ENCODE measurements at places on chromosomes 1 and 21.

- no peak for DNase-seq
Observed at GRCh38 chr1:17553975-17554700, 14.6 kb downstream of the ARHGEF10L start.

- no peak for DNase-seq
Observed at GRCh38 chr1:151661751-151662150, 49.9 kb downstream of the SNX27 start.

GRCh38 chr1:54409156-54410142, 3.3 kb upstream of the SSBP3 start:
- no peak for DNase-seq

- no peak for DNase-seq
Observed at GRCh38 chr1:44044071-44044801, 13.0 kb upstream of the SLC6A9 start.

- DNase-seq = no peak
Observed at GRCh38 chr1:17636612-17637011, 97.1 kb downstream of the ARHGEF10L start.

- no peak for DNase-seq
Observed at GRCh38 chr1:186812570-186812969, 16.2 kb upstream of the PLA2G4A start.

DNA sequence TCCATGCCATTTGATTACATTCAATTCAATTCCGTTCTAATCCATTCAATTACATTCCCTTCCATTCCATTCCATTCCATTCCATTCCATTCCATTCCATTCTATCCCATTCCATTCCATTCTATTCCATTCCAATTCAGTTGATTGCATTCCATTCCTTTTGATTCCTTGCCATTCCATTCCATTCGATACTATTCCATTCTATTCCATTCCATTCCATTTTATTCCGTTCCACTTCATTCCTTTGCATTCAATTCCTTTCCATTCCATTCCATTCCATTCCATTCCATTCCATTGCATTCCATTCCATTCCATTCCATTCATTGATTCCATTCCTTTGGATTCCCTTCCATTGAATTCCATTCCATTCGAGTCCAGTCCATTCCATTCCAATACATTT, 2574.0 kb upstream of the TPTE start:
- DNase-seq = no peak

- no peak for DNase-seq
Observed at GRCh38 chr1:54627196-54627595, 3.9 kb upstream of the FAM151A start.

DNA sequence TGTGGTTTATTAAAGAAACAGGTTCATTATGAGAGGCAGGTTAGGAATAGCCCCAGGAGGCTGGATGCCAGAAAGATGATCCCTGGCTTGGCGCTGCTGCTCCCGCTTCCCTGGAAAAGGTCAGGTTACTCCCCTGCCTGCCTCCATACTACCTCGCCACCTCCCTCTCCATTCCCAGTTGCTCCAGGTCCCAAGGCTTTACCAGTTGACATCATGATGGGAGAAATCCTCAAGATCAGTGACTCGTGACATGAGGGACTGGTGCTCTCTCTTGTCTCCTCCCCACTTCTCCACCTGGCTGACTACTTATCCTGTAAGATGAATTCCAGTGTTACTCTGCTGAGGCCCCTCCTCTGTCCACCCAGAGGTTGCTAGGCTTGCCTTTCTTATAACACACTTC, 19.7 kb downstream of the VASH2 start:
- no peak for DNase-seq

DNA sequence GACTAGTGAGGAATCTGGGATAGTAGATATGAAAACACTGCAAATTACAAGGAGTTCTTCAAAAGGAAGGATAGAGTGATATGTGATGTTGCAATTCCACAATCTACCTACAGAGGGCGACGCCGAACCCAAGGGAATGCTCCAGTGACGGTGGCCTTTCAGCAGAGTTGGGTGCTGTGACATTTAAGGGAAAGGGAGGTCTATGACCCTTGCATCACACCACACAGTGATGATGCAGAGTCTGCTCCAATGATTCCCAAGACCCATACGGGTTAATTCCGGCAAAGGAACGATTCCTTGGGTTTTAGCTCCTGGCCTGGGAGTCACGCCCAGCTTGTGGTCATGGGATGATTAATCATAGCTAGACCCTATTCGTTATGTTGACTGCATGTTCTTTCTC, 123.0 kb upstream of the IGSF21 start:
- DNase-seq = peak; percentile 7

DNA sequence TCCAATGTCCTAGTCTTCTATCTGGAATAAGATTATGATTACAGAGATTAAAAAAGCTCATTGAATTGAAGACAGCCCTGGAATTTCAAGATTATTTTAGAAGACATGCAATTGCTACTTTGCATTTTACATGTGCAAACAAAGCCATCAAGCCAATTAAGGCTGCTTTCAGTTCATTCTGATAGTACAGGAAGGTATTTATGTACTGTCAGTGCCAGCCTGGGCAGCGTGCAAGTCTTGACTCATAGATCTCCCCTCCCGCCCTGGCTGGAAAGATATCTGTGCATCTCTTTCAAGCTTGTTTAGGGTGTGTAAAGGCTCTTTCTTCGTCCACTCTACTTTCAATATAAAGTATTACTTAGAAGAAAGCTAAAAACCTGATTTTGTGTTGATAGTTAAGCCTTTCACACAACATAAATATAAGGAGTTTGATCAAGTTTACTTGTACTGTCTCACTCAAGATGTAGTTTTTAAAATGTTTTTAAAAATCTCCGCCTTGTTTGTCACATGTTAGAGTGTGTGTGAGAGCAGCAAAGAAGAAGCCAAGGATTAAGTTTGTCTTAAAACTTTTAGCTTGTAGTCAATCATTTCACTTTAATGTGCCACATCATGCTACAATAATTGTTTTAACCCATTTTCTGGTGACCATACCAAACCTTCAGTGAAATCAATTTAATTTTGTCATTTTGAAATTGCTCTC, 13.6 kb upstream of the LYPLAL1 start:
- DNase-seq = no peak

DNA sequence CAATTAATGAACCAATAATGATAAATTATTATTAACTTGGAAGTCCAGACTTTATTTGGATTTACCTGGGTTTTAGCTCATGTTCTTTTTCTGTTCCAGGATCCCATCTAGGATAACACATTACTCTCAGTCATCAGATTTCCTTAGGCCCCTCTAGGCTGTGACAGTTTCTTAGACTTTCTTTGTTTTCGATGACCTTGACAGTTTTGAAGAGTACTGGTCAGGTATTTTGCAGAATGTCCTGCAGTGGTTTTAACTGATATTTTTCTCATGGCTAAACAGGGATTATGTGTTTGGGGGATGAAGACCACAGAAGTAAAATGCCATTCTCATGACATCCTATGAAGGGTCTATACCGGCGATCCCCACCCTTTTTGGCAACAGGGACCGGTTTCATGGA, 144.0 kb downstream of the NAV1 start:
- DNase-seq = no peak

GRCh38 chr1:177809819-177810218, 160.0 kb downstream of the SEC16B start:
- no peak for DNase-seq

DNA sequence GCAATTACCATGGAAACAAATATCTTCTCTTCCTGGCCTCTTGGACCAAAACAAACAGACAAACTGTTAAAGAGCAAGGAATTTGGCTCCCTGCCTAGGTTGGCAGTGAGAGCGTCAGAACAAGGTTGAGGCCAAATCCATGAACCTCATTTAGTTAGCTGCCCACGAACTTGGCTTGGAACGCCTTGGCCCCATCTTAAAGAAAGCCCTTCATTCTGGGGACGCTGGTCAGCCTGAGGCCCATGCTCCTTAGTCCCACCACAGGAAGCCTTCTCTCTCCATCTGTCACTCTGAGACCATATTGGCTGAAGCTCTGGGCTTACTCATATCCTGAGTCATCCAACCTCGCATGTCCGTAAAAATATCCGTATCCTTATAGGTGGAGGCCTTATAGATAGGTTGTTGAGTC, 62.4 kb upstream of the DIRAS3 start:
- no peak for DNase-seq

GRCh38 chr1:197787056-197787455, 11.8 kb upstream of the DENND1B start:
- no peak for DNase-seq

Measured in HL-60 (cell line).